ENCODE measurements at places on chromosomes 7 and 10. TPM values are rescaled to one million over a fixed set of nuclear protein-coding genes. Genes with fewer than 3 reads are reported as not detected.

Gene NKX2-3
- not detected for polyA plus RNA-seq

Gene VIPR2
- polyA plus RNA-seq = 4.5 TPM

Gene PNLIPRP3
- polyA plus RNA-seq = 0.46 TPM

Gene PPP1R17
- polyA plus RNA-seq = not detected

Gene SLC26A3
- 8.1 TPM for polyA plus RNA-seq

Gene PPA1
- polyA plus RNA-seq = 131 TPM

GRCh38 chr10:26528715-26529393 lies 90.7 kb downstream of the APBB1IP start:
- no peak for DNase-seq

- DNase-seq = no peak
These were observed 10.6 kb upstream of the ITGA8 start for GRCh38 chr10:15730341-15730740.

GRCh38 chr7:13407911-13408310 lies 581.6 kb downstream of the ETV1 start:
- DNase-seq = no peak

- DNase-seq = peak; percentile 77
These were observed 1.1 kb downstream of the HNRNPA2B1 start for GRCh38 chr7:26199301-26200037.

GRCh38 chr10:131944976-131945695 lies 36.6 kb downstream of the BNIP3 start:
- DNase-seq = no peak

DNA sequence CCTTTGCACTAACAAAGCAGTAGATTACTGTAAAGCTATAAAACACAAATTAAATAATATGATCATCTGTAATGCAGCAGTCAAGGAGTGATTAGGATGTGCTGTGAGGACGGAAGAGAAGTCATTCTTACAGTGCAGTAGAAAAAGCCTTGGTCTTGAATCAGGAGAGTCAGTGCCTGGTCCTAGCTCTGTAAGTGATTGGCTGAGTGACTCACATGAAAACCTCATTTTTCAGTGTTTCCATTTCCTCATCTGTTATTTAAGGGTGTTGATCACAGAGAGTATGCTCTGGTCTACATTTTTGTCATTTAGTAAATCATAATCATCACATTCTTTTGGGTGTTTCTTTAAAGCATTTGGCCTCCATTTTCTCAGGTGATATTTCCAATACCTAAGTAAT lies 717.8 kb downstream of the LRMDA start:
- DNase-seq = no peak

DNA sequence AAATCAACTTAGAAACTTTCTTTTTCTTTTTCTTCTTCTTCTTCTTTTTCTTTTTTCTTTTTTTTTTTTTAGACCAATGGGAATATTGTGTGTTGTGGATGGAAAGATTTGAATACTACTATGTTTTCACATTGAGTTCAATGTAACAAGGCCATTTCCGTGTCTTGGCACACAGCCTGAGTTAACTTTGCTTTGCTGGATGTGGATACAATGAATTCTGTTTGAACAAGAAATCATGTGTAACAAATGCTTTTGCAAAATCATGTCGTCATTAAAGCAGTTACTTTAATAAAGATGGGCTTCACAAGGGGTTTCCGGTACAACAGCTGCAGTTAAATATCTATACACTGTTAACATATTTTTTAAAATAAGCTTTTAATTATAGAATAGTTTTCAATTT lies 13.5 kb upstream of the ENTPD1 start:
- DNase-seq = peak; percentile 15

DNA sequence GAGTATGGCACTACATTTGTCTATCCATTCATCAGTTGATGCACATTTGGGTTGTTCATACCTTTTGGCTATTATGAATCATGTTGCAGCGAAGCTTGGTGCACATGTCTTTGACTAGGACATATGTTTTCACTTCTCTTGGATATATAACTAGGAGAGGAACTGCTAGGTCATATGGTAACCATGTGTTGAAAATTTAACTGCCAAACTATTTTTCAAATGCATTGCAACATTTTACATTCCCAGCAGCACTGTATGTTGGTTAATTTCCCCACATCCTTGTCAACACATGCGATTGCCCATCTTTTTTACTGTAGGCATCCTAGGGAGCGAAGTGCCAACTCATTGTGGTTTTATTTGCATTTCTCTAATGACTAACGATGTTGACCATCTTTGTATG lies 183.4 kb downstream of the PRKCQ start:
- no peak for DNase-seq

GRCh38 chr7:31550432-31550831 lies 36.5 kb downstream of the ITPRID1 start:
- DNase-seq = no peak

- no peak for DNase-seq
These were observed 60.6 kb upstream of the SHH start for GRCh38 chr7:155872678-155873369.

GRCh38 chr10:22750131-22750530 lies 35.8 kb upstream of the PIP4K2A start:
- no peak for DNase-seq

DNA sequence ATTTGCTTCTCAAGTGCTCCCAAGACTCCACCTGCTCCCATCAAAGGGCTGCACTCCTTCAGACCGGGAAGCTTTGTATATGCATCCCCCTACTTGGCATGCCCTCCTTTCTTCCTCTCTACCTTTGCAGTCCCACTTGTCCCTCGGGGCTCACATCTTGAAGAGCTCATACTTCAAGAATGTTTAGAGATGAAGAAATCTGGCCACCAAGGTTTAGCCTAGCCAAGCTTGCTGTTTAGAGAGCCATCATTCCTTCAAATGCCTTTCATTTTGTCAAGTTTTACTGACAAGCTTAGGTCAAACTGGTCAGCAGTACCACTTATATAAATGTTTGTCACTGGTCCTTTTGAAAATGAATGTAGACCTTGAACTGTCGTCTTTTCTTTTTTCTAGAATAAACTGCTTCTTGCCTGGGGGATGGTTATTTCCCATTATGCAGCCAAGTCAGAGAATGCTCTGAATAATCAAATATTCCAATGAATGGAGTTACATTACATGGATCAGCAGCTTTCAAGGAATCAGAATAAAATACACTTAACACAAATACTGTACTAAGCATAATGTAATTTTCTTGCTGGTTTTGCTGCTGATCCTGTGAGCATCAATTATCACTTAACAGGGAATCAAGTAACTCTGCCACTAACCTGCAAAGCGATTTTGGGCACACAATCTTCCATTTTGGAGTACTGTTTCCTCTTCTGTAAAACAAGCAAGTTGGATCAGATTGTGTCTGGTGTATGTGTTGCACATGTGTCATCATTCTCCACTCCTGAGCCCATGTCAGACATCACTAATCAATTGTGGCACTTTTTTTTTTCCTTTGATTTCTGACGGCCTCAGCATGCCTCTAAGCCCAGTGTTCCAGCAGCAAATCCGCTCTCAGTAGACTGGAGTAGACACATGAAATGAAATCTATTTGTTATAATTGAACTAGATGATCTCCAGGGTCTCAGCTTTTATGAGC lies 357.9 kb downstream of the PTEN start:
- DNase-seq = no peak

GRCh38 chr10:47300429-47300931 lies 483 bp downstream of the GDF10 start:
- DNase-seq = peak; percentile 47

GRCh38 chr10:102675666-102676533 lies 31.6 kb downstream of the TRIM8 start:
- peak; percentile 61 for DNase-seq

DNA sequence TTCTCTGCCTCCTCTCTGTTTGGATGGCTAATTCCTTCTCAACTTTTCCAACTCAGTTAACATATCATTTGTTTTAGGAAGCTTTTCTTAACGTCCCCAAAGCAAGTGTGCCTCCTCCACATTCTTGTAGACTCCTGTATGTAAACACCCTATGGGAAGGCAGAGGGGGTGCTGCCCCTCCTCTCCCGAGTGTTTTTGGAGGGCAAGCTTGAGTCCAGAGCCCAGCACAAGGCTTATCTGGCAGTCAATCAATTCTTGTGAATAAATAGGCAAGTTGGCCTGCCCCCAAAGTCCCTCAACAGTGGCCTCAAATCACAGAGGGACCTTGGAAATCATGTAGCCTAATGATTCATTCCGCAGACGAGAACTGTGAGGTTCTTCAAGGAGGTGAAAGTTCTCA lies 305.6 kb downstream of the RPS24 start:
- DNase-seq = no peak

DNA sequence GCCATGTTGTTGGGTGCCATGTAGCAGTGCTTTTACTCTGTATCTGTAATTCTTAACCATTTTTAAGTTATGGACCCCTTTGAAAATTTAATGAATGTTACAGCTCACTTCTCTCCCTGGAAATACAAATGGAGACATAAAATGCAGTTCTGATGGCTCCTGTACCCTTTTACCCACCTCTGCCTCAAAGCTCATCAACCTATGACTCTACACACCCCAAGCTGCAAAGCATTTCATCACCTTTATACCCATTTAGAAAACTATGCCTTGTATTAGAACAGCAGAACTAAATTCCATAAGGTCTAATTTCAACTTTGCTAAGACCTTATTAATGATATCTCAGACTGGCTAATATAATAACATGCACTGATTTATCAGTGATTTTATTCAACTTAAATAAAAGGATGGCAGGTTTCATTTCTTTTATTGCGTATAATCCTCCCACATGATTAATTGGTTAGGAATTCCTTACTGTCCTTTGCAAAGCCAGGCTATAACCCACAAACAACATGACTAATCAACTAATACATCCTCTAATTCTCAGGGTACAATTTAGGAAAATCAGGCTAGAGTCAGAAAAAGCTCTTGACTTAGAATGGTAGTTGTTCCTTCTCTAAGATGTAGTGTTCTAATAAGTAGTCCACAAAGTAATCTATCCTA lies 68.1 kb downstream of the CPEB3 start:
- DNase-seq = no peak

DNA sequence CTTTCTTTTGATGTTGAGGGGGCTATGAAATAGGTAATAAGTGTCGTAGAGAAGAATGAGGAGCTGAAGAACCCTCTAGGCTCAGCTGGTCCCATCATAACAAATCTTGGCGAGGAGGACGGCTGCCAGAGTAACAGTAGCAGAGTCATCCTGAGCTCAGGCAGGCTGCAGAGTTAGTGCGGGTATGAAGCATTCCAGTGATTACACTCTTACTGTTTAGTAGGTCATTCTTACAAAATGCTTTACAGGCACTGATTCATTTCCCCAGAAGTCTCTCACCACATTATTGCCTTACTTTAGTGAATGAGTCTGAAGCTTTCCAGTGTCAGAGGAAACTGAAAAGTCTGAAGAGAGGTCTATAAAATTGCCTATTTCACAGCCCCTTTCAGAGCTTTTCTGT lies 43.9 kb upstream of the GPR158 start:
- DNase-seq = no peak

DNA sequence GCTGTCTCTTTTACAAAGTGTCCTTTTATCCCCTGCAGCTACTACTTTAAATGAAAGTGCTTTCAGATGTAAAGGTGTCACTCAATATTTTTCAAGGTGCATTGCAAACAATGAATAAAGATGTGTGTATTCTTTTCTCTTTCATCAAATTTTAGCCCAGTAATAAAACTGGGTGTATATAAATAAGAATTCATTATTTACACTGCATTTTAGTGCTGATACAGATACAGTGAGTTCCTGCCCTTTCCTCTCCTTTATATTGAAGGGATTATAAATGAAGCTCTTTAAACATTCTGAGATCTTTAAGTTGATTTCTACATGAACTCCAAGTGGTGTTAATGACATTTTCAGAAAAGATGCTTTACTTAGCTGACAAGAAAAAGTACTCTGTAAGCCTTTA lies 517.5 kb downstream of the PHTF2 start:
- no peak for DNase-seq

DNA sequence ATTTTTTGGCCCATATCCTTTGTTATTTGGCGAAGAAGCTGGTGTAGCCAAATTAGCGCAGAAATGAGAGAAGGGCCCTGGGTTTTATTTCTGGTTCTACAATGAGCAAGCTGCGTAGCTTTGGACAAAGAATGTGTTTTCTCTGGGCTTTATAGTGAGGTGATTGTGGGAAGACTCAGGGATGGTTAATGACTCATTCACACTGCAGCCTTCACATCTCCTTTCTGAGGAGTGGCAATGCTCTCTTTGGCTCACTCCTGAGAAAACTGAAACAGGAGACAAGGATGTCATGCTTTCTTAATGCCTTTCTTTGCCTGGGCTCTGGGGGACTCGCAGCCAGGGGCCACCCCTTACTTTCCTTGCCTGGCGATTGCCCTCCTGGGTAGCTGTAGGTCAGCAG lies 271.0 kb upstream of the PODXL start:
- DNase-seq = no peak

DNA sequence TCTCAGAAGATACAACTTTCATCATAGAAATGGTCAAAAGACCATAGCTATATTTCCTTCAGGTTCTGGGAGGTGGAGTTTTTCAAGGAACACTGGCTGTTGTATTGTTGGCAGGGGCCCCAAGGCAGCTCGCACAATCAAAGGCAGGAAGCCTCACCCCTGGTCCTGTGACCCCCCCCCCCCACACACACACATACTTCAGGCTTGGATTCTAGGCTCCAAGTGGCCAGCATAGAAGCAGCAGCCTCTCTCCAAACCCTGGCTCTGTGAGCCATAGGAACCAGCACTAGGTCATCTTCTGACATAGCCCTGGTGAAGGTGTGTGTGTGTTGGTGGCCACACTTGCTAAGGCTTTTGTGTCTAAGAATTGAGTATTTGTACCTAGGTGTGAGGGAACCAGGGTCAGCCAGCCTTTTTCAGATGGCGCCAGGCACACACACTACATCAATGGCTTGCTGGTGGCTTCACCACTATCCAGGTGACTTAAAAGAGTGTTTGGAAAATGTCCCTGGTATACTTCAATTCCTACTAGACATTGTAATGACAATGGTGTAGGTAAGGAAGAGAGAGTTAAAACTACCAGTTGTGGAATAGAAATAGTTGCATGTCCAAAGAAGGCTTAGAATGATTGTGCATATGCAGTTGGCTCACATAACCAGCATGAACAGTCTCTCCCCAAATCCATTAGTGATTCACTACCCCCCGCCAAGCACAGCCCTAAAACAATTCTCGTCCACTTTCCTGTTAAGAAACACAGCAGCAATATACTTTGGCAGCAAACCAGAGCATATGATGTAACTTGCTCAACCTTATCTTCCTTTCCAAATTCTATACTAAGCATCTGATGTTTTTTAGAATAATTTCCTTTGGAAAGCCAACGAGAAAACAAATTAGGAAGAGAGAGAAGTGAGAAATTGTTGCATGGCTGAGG lies 91.3 kb downstream of the AVL9 start:
- DNase-seq = no peak

GRCh38 chr7:148507787-148508186 lies 82.8 kb upstream of the C7orf33 start:
- no peak for DNase-seq

Data from hepatocyte (in vitro differentiated cells).